ENCODE measurements at places on chromosomes 7 and 10.

DNA sequence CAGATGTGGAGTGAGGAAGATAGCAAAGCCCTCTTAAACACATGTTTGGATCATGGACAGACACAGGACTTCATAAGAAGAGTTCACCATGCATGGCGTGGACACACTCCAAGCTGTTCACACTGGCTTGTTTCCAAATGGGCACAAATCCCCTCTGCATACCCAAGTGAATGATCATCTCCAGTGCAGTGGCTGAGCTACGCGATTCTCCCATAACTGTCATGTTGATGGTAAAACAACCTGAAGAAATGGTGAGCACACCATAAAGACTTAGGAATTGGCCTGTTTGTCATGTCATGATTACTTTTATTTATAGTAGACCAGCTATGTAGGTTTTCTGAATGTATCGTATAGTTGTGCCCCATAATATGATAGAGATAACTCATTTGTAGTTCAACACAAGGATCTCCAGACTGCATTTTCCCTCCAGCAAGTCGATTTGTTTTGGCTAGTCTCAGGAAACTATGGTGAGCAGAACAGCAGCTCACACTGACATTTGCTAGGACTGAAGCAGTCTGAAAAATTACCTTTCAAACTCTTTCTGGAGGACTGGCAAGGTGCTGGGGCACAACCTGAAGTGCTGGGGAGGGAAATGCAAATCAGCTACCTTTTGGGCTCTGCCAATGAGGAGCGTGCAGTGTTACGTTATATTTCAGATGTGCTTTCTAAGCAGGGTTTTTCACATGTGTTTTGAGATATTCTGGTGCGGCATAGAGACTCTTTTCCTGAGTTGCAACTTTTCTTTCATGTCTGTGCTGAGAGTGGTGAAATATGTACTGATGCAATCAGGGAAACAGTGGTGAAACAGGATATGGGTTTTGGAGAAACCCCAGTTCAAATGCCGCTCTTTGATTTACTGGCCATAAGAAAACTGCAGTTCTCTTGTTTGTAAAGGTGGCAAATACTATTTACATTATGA, 629.6 kb upstream of the DPP6 start:
- no peak for DNase-seq

- no peak for DNase-seq
Observed at GRCh38 chr10:86265236-86265894, 101.2 kb downstream of the GRID1 start.

DNA sequence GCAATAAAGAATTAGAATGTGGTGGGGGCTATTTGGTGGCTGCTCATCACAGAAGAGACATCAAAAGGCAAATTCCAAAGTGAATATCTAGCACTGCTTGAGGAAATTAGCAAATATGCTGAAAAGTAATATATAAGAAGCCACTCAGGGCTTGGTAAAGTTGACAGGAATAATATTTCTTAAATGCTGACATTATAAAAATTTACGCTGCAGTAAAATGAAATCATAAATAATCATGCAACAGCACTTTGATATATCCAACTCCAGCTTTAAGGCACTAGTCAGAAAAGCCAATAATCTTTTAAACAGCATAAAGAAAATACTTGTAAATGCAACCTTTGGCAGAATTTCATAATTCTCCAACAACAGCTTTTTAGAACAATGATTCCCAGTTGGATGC, 36.9 kb downstream of the DNAJC12 start:
- no peak for DNase-seq

DNA sequence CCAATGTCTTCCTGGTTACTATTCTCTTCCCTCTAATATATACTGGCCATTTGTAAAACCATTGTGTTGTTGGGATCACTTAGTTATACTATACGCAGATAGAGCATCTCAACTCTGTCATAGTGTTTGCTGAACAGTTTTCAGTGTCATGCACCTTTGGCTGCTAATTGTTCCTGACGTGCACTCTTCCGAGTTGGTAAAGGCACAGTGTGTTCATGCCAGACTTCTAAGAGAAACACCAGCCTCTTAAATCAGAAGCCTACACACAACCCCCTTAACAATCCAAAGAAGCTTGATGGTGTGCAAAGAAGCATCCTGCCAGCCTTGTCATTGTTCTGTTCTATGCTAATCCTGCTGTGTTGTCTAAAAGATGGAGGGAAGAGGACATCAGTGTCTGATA, 131.1 kb downstream of the MAPK8 start:
- DNase-seq, result no peak

DNA sequence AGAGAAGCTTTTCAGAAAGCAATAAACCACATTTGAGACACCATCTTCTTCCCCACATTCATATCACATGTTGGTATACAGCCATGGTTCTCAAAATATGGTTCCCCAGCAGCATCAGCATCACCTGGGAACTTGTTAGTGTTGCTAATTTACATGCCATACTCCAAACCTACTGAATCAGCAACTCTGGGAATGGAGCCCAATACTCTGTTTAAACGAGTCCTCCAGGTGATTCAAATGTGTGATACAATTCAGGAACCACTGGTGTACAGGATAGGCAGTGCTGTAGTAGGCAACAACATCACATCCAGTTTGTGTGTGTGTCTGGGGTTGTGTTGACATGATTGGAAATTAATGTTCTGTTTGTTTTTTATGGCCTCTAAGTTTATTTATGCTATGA, 47.7 kb downstream of the ZNF277 start:
- no peak for DNase-seq
